Left ventricle myocardium inferior (tissue), 1 donor: ENCODE measurements at places on chromosomes 1 and 21. TPM values are rescaled to one million over a fixed set of nuclear protein-coding genes. Genes with fewer than 3 reads are reported as not detected.

Gene SEMA4A
- 1.0 TPM for total RNA-seq

Gene PRDX1
- 255 TPM for total RNA-seq

Gene FMOD
- 11.2 TPM for total RNA-seq

Gene MANEAL
- 1.9 TPM for total RNA-seq

Gene AGO1
- 18.8 TPM for total RNA-seq

Gene MFN2
- total RNA-seq: 663 TPM

Gene ELAVL4
- total RNA-seq: not detected

Gene CTSS
- 27.5 TPM for total RNA-seq

Gene CLDN19
- not detected for total RNA-seq

Gene GSTM1
- total RNA-seq: not detected

Gene RHD
- not detected for total RNA-seq

Gene LYPD8
- total RNA-seq: not detected

Gene RIMKLA
- total RNA-seq: 10.2 TPM

Gene DTL
- 0.30 TPM for total RNA-seq
